HT-29 (cell line): ENCODE measurements at places on chromosomes 12 and 14. TPM values are rescaled to one million over a fixed set of nuclear protein-coding genes. Genes with fewer than 3 reads are reported as not detected.

Gene POTEM
- 0.10 TPM in 1 of 2 replicates, not detected in the other for total RNA-seq

Gene TAS2R46
- 0.31 and 0.76 TPM in 2 replicates for total RNA-seq

Gene SLCO1B1
- total RNA-seq, result 0.21 and 0.36 TPM in 2 replicates

Gene KCNA5
- not detected in 2 replicates for total RNA-seq

Gene KANSL2
- total RNA-seq, result 37.9 and 38.9 TPM in 2 replicates

Gene ANKRD9
- total RNA-seq, result 40.8 and 44.0 TPM in 2 replicates

Gene GALNT8
- 0.74 and 1.1 TPM in 2 replicates for total RNA-seq

Gene CRIP2
- total RNA-seq, result 267 and 274 TPM in 2 replicates

Gene ESRRB
- total RNA-seq, result not detected in 2 replicates

Gene TEX22
- total RNA-seq, result not detected in 2 replicates
